Naive thymus-derived CD8-positive, alpha-beta T cell (primary cell): ENCODE measurements at places on chromosomes 7 and 10.

DNA sequence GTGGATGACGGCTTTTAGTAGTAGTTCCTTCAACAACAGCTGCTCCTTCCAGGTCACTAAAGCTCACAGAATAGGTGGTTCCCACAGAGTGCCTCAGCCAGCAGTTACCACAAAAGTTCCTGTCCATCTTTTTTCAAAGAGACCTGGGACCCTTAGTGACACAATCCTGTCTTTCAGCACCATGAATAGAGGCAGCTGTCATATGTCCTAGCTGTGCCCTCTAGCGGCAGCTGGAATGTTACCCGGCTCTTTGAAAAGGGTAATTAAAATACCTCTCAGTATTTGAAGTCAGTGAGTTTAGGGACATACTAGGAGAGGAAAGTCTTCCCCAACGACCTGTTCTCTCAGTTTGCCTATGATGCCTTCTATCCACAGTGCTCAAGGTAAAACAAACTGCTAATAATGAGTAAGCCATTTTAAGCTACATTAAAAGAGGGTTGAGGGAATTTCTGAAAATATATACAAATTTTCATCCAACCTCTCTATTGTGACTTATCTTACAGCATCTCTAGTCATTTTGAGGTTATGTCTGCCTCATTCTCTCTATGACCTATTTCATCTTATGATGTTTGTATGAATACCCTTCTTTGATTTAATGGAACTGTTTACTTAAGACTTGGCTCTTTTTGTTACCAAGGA is 290.8 kb downstream of the NXPH1 start:
- DNase-seq, result no peak

DNA sequence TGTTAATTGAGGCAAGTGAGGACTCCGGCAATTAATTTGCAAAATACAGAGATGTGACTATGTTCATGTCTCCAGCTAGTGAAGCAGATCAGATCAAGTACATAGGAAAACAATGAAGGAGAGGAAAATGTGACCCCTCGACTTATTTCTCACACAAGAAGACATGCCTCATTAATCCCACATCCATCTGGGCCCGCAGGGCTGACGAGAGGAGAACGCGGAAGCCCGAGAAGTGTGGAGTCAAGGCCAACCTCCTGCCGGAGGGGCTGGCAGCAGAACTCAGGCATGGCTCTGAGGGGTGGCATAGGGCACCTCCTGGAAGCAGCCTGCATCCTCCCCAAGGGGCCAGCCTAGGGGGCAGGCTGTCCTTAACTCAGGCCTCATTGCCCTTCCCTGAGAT is 54.4 kb downstream of the ZNF503 start:
- DNase-seq, result no peak

DNA sequence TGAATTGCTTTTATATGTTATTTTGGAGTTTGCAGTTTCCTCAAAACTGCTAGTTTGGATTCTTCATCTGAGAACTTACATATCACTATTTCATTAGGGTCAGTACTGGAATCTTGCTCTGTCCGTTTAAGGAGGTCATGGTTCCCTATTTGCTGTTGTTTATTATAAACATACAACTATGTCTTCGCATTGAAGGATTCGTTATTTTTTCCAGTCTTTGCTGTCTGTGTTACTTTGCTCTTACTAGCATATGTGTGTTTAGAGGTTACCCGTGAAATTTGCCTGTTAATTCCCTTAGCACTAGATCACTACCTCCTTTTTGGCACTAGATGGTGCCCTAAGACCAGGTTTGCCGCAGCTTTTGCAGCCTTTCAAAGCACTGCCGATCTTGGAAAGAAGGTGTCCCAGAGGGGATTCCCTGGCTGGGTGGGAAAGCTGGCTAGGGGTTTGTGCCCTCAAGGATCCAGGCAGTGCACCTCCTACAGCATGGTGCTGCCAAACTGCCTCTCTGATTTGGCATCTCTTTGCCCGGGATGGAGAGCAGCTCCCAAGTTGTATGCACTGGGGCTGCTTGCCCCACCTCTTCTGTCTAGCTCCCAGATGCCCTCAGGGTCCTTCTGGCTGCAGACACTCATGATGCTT is 103.1 kb upstream of the APBB1IP start:
- DNase-seq, result peak; percentile 77

GRCh38 chr10:73925539-73925938 is 14.6 kb downstream of the PLAU start:
- no peak for DNase-seq

GRCh38 chr10:111646021-111646420 is 537.5 kb downstream of the GPAM start:
- no peak for DNase-seq

DNA sequence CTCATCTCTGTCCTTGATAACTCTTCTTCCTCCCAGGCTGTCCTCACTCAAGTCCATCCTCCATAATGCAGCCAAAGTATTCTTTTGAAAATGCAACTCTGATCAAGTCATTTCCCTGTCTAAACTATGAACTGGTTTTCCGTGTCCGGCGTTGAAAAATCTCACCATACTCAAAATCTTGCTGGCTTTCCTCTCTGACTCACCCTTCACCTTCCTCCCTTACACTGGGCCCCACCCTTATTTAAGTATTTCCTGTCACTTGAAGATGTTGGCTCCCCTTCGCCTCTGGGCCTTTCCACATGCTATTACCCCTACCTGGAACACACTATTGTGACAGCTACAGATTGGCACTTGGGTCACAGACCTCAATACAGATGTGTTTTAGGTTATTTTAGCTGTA is 515.6 kb downstream of the INHBA start:
- no peak for DNase-seq

- no peak for DNase-seq
Measured at GRCh38 chr7:92634924-92635519, 44.8 kb upstream of the FAM133B start.

- no peak for DNase-seq
Measured at GRCh38 chr7:64907641-64908326, 4.7 kb downstream of the ZNF273 start.

DNA sequence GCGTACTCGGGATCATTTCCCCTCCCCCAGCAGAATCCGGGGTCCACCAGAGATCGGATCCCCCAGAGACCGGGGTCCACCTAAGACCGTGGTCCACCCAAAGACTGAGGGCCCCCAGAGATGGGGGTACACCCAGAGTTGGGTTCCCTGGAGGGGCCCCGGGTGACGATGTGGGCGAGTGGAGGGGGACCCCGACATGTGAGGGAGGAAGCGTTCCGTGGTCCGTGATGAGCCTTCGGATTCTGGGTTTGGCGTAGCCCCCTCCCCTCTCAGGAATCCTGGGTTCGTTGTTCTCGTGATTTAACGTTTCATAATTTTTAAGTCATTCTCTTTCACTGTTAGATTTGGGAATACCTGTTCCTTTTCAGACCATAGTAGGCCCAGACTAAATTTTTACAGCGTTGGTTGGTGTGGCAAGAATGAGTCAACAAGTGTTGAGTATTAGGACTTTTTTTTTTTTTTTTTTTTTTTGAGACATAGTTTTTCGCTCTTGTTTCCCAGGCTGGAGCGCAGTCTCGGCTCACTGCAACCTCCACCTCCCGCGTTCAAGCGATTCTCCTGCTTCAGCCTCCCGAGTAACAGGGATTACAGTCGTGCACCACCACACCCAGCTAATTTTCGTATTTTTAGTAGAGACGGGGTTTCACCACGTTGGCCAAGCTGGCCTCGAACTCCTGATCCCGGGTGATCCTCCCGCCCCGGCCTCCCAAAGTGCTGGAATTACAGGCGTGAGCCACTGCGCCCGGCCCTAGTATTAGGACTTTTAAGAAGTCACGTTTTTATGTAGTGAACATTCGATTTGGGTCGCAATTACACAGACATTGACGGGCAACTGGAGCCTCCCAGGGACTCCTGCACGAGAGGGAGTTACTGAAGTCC is 672 bp downstream of the GTPBP4 start:
- no peak for DNase-seq

DNA sequence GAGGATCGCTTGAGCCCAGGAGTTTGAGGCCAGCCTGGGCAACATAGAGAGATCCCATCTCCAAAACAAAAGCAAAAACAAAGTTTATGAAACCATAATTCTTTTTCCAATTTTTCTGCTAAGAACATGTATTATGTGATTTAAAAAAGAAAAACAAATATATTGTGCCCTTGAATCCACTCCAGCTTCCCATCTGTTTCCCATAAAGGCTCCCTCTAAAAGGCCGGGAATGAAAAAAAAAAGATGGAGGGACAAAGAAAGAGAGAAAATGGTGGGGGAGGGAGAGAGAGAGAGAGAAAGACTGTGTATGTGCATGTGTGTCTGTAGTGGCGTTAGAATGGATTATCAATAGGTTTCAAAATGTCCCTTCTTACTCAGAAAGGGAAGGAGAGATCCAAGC is 20.5 kb upstream of the GSDME start:
- DNase-seq, result no peak

- no peak for DNase-seq
Measured at GRCh38 chr7:140238778-140239652, 62.2 kb upstream of the KDM7A start.

DNA sequence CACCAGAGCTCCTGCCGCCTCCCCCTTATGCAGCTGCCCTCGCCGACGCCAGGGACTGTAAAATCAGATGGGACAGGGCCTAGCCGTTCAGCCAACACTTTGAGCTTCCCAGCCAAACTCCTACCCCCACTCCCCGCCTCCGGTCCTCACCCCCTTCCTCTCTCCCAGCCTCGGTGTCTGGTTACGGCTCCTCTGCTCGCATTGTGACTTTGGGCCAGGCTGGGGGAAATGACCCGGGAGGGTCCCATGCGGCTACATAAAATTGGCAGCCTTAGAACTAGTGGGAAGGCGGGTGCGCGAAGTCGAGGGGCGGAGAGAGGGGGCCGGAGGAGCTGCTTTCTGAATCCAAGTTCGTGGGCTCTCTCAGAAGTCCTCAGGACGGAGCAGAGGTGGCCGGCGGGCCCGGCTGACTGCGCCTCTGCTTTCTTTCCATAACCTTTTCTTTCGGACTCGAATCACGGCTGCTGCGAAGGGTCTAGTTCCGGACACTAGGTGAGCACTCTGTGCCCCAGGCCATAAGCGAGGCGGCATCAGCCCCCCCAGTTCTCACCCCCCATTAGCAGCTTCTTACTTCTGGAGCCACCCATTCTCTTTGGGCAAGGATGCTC is at the start of gene KAZALD1:
Gene KAZALD1 (plus strand): TSS at position 366 of the 608 bp plus-strand sequence. CDS start 604 bp downstream, outside the sequence.
- DNase-seq, result no peak

- DNase-seq, result no peak
Measured at GRCh38 chr10:91880310-91880709, 29.0 kb downstream of the FGFBP3 start.

- DNase-seq, result no peak
Measured at GRCh38 chr7:25951414-25952260, 200.4 kb upstream of the NFE2L3 start.

- DNase-seq, result no peak
Measured at GRCh38 chr7:91405092-91405788, 141.0 kb downstream of the FZD1 start.

- peak; percentile 31 for DNase-seq
Measured at GRCh38 chr7:7595451-7595850, 28.8 kb downstream of the MIOS start.

DNA sequence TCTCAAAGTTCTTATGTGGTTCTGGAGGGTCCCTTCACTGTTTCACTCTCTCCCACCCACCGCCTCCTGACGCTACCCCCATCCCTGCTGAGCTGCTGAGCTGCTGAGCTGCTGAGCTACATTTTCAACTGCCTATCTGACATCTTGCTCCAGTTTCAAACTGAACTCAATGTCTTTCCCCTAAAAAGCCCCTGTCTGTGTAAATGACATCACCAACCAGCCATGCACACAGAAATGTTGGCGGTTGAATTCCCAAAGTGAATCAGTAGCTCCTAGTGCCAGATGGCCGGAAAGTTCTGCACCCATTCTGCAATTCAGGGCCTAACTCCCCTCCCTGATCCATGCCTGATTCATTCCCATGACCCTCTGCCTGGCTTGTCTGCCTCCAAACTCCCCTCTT is 71.2 kb downstream of the WNT2 start:
- DNase-seq, result no peak

- DNase-seq, result no peak
Measured at GRCh38 chr7:1388021-1388702, 71.1 kb downstream of the MICALL2 start.
